Motor neuron (in vitro differentiated cells): ENCODE measurements at places on chromosomes 12 and 14.
A peak's percentile ranks its signal among the peaks of the same experiment; 100 is the strongest.

DNA sequence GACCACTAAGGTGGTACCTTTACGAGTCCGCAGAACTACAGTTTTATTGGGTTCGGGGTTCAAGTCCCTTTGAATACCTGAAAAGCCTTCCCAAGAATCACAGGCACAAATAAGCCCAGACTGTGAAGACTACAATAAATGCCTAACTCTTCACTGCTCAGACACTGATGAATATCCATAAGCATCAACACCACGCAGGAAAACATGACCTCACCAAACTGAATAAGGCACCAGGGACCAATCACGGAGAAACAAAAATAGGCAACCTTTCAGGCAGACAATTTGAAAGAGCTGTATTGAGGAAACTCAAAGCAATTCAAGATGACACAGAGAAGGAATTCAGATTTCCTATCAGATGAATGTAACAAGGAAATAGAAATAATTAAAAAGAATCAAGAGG lies 24.2 kb upstream of the P2RX7 start:
- no peak for ATAC-seq

DNA sequence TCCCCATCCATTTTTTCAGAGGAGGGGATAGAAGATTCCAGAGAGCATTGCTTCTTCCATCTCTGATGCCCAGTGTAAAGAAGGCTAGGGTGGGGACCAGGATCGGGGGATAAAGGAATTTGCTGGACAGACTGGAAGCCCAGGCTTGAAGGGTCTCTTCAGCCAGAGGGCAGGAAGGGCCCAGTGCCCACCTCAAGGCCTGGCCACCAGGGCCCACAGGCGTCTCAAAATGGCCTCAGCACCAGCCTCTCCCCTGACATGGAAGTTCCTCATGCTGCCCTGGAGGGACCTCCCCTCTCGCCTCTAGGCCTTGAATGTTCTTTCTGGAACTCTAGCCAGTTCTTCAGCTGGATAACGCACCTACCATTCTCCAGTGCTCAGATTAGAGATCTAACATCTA lies 2.8 kb downstream of the RPS6KL1 start:
- ATAC-seq: no peak

GRCh38 chr12:52724384-52724783 lies 21.1 kb upstream of the KRT77 start:
- no peak for ATAC-seq

GRCh38 chr12:124592481-124593160 lies 25.2 kb upstream of the NCOR2 start:
- no peak for ATAC-seq

GRCh38 chr12:120630104-120630892 lies 10.1 kb upstream of the CABP1 start:
- peak; percentile 82 for ATAC-seq

GRCh38 chr12:15928346-15928745 lies 17.2 kb downstream of the DERA start:
- peak; percentile 85 for ATAC-seq

DNA sequence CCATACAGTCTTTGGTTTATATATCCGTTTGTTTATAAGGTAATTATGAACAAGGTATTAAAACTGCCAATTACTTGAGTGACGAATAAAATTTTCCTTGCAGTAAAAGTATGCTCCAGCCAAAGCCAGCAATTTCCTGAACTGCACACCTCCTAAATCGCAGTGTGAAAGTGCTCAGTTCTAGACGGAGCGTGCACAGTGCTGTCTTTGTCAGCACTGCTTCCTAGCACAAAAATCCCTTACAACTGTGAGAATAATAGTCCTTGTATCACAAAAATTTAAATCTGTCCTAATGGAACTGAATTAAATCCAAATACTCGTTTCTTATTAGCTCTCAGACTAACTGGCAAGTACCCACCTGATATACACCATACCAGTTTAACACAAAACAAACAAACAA lies 26.3 kb downstream of the LRIG3 start:
- ATAC-seq: no peak

- no peak for ATAC-seq
Observed at GRCh38 chr12:1226951-1227350, 235.9 kb downstream of the ERC1 start.

DNA sequence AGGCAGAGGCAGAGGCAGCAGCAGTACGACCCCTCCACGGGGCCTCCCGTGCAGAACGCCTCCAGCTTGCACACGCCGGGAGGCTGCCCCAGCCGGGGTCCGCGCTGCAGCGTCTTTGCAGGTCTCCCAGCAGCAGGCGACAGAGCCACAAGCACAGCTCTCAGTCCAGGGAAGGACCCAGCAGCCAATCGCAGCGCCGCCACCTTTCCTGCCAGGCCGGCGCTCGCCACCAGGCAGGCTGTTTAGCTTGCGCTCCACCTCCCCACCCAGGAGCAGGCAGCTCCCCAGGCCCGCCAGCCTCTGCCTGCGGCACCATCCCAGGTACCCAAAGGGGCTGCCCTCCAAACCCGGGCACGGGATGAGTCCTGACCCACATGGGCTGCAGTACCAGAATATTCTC lies 25.2 kb downstream of the DDX51 start:
- ATAC-seq: no peak

- no peak for ATAC-seq
Observed at GRCh38 chr12:111998015-111998414, 14.9 kb downstream of the TMEM116 start.

GRCh38 chr12:125255935-125256633 lies 190.8 kb downstream of the AACS start:
- peak; percentile 68 for ATAC-seq

DNA sequence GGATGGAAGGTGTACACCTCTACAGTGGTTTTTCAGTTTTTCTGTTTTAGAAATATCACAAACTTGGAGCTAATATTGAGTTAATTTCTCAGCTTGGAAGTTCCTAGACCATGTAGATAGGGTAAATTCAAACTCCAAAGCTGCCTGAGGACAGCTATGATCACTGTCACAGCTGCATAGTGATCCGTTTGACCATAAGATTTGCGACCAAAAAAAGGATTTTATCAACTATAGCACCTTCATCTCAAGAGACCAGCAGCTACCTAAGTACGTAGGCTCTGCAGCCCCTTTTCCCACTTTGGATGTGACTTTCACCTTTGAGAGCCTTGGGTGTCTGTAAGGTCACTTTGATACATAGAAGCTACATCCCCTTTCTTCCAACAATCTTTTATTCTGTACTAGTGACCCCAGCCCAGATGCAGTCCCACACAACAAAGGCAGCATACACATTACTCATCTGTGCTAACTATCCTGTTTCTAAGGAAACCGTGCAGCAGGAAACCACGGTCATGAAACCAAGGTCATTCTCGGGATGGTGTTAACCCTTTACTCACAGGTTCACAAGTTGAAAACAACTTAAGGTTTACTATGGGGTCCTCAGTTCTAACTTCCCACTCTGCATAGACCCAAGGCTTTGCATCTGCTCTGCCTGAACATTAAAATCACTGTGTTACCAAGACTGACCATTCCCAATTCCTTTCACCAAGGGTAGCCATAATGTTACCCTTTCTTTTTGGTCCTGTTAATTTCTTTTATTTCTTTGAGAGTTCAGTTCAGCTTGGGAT lies 75.4 kb downstream of the IFT81 start:
- ATAC-seq: peak; percentile 93
